ENCODE measurements at places on chromosomes 2 and 18. TPM values are rescaled to one million over a fixed set of nuclear protein-coding genes. Genes with fewer than 3 reads are reported as not detected.

C2orf92 gene
- total RNA-seq: 8.7 TPM

DNA sequence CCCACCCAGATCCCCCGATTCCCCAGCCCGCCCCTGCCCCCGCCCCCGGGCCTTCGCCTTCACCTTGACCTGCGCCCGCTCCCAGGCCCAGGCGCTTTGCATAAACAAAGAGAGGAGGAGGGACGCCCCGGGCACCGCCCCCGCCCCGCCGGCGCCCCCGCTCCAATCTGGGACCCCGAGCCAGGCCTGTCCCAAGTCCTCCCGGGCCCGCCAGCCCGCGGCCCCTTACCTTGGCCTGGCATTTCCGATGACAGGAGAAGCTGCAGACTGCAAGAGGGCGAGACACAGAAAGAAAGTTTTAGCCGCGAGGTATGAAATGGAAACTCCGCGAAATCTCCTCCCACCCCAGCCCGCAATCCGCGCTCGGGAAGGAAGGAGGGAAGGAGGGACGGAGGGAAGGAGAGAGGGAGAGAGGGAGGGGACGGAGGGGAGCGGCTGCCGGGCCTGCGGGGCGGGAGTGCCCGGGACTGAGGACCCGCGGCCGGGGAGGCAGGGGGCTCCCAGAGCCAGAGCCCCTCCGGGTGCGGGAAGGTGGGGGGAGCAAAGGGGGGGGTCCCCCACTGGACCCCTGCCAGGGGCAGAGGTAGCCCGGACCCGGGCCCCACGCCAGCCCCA is 24.2 kb downstream of the TNS1 start:
- DNase-seq: no peak

- no peak for DNase-seq
Observed at GRCh38 chr2:204261846-204262245, 283.4 kb upstream of the PARD3B start.

GRCh38 chr2:179636100-179636980 is 225.1 kb downstream of the ZNF385B start:
- DNase-seq: no peak

GRCh38 chr2:154952346-154952980 is 254.0 kb downstream of the KCNJ3 start:
- no peak for DNase-seq

DNA sequence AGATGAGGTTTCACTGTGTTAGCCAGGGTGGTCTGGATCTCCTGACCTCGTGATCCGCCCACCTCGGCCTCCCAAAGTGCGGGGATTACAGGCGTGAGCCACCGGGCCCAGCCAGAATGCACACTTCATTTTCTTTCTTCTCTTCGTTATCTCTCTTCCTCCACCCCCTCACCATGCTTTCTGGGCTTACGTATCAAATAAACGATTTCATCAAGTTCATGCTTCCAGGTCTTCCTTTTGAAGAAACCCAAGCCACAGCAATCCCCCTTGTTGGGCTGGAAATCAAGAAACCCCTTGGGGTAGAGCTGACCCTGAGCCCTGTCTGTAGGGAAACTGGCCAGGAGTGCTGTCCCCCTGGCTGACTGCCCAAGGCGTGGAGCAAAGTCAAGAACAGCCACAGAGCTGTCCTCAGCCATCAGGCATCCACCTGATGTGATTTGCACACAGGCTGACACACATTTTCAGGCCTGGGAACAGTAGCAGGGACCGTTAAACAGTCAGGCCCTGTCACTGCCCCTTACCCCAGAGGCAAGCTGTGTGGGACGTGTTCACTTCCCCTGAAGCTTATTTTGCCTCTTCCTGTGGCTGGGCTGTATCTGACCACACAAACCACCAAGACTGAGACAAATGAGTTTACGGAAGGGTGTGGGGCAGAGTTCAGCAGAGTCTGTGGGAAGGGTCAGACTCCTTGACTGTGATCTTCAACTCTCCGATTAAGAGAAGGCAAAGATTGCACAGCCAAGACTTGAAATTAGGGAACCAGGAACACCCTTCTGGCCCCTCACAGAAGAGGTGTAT is 15.1 kb upstream of the NMUR1 start:
- DNase-seq: peak; percentile 42

- DNase-seq: no peak
Observed at GRCh38 chr2:110777531-110778311, 45.3 kb downstream of the ACOXL start.

ANKRD30B gene
- 0.34 TPM for total RNA-seq

GRCh38 chr2:188414411-188414810 is 122.7 kb downstream of the GULP1 start:
- DNase-seq: no peak

DNA sequence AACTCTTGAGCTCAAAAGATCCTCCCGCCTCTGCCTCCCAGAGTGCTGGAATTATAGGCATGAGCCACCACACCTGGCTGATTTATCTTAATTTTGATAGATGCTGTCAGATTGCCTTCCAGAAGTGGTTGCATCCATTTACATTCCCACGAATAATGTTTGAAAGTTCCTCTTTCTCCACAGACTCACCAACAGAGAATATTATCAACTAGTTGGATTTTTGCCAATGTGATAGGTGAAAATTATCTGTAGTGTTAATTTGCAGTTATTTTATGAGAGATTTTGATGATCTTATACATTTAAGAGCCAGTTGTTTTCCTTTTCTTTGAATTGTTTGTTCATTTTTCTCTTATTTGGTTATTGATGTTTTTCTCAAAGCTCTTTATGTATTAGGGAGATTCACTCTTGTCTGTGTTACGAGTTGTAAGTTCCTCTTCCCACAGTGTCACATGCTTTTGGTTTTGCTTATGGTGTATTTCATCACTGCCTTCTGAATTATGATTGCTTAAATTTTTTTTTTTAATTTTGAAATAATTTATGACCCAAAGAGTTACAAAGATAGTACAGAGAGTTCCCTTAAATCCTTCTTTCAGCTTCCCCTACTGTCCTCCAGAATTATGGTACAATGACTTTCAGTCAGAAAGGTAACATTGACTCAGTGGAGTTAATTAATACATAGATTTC is 20.7 kb upstream of the NT5DC4 start:
- DNase-seq: no peak

DNA sequence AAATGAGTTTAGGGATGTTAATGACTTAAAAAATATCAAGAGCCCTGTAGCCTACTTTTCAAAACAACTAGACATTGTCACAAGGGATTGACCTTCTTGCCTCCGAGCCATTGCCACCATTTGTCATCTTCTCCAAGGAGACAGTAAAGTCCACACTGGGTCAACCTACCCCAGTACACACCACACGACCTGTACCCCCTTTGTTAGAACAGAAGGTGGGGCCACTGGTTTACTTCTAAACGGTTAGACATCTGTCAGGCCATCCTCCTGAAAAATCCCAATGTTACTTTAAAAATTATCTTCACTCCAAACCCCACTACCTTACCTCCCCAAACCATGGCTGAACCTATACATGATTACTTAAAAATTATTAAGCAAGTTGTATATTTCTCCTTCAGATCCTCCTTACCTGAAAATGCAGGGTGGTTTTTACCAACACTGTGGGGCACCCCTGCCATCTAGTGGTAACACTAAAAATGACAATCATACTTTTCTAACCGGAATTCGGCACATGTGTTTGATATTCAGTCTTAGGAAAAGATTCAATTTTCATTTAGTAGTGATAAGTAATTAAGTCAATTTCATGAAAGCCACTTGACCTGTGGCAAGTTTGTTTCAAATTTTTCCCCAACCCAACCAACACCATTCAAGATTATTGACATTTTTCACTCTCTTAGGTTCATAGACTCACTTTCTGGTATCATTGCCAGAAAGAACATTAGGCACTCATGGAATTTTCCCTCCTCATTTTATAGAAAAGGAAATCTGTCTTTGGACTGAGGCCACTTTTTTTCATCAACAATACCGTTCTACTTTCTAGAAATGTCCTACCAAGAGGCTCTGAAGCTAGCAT is 265.3 kb upstream of the PKDCC start:
- DNase-seq: no peak

TCF23 gene
- 0.23 TPM for total RNA-seq

DNA sequence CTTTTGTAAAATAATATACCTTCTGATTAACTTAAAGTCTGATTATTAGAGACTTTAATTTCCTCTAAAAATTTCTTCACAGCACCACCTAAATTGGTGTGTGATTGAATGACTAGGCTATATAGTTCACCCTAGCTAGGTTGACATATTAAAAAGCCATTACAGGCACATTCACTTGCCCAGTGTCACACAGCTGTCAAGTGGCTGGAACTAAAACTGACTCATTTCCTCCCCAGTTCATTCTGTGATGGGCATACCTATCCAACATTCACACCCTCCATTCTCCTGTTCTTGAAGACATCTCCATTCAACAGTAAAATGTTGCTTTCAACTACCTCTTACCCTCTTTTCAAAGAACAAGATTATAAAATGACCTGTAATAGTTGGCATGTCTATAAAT is 334.5 kb downstream of the ARHGAP15 start:
- no peak for DNase-seq

RAD51AP2 gene
- not detected for total RNA-seq

DNA sequence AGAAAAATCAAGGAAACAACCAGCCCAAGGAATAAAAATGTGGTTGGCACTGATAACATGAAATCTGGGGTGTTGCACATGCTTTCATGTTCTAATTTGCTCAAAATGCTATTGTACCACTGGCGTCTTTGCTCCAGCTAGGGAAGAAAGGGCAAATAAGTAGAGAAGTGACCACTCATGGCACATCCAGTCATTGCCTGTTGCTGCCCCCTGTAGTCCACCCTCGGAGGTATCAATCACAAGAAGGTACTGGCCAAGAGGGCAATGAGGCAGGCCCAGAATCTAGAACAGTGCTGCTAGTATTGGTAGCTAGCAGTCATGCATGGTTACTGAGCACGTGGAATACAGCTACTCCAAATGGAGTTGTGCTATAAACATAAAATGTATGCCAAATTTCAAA is 213.4 kb downstream of the CDCA7 start:
- no peak for DNase-seq

DNA sequence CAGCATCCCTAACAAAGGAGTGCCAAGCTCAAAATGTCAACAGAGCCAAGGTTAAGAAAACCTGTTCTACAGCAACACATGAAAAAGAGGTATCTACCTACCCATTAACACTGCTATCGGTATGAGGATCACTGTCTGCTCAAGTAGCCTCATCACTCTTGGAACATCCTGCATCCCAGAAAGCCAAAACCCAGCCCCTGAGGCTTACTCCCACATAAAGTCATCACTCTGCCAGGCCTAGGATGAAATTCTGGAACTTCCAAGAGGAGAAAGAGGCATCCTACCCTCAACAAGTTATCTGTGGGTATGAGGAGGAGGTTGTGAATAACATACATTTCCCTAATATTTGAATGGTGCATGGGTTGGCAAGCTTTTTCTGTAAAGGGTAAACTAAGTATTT is 25.5 kb downstream of the CDH2 start:
- DNase-seq: no peak

DNA sequence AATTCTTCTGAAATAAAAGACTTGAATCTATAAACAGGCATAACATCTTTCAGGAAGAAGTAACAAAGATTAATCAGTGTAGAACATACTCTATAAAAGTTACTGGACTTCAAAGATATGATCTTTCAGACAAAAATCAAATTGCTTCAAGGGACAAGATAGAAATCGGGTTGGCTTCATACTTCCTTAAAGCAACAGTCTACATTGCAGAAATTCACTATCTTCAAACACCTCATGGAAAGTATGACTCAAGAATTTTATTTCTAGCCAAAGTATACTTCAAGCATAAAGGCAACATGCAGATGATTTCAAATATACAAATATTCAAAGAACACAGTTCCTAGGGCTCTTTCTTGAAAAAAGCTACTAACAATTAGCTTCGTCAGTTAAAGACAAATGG is 240.7 kb downstream of the SRBD1 start:
- no peak for DNase-seq

MC2R gene
- total RNA-seq: not detected

DNA sequence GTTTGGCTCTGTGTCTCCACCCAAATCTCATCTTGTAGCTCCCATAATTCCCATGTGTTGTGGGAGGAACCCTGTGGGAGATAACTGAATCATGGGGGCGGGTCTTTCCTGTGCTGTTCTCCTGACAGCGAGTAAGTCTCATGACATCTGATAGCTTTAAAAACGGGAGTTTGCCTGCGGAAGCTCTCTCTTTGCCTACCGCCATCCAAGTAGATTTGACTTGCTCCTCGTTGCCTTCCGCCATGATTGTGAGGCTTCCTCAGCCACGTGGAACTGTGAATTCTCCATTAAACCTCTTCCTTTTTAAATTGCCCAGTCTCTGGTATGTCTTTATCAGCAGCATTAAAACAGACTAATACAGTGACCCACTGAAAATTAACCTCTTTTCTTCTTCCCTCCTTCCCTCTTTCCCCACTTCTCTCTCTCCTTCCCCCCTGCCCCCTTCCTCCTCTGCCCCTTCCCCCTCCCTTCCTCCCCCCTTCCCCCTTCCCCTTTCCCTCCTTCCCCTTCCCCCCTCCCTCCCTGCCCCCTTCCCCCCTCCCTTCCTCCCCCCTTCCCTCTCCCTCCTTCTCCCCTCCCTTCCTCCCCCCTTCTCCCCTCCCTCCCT is 818.8 kb downstream of the SLC4A3 start:
- DNase-seq: no peak

DNA sequence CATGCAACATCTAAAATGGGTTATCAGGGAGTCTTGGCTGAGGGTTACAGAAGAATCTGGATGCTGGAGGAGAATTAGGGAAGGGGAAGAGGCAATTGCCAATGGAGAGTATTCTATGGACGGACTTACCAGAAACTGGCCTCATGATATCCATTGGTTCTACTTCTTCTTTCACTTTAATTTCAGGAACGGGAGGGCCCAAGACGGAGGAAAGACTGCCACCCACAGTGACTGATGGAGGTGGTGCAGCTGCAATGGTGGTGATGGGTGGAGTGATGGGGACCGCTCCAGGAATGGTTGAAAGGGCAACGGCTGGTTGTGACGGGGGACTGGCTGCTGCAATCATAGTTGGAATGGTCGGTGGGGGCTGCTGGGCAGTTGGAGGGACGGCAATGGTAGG is 69.1 kb upstream of the AMMECR1L start:
- no peak for DNase-seq

DNA sequence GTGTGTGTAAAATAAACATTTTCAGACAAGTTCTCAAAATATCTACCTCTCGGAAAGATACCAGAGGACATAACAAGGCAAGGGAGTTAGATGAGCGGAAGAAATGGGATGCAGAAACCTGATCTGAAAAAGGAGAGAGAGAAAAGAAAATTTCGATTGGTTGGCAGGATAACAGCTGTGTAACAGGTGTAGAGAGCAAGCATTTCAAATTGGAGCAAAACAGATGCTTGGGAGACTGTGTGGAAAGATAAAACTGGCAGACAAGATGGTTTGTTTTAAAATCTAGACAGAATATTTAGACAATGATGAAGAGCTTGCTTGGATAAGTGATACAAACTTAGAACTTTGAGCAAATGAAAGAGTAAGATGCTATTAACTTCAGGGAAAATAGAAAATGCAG is 20.2 kb downstream of the CHST9 start:
- DNase-seq: no peak

MRPL44 gene
- total RNA-seq: 27.6 TPM

- no peak for DNase-seq
Observed at GRCh38 chr2:179250095-179250494, 14.5 kb downstream of the SESTD1 start.

- no peak for DNase-seq
Observed at GRCh38 chr2:96345438-96345837, 9.9 kb downstream of the NCAPH start.

GRCh38 chr18:45670281-45670962 is 53.6 kb upstream of the SLC14A1 start:
- no peak for DNase-seq

GRCh38 chr2:38514603-38515154 is 88.0 kb downstream of the HNRNPLL start:
- DNase-seq: no peak
